Activated CD8-positive, alpha-beta T cell treated with anti-CD3 and anti-CD28 coated beads, Interleukin-2, amount 10 ng/mL, durations not matched to agents 7 days and 5 days (primary cell): ENCODE measurements at places on chromosomes 1 and 21. TPM values are rescaled to one million over a fixed set of nuclear protein-coding genes. Genes with fewer than 3 reads are reported as not detected.

DNA sequence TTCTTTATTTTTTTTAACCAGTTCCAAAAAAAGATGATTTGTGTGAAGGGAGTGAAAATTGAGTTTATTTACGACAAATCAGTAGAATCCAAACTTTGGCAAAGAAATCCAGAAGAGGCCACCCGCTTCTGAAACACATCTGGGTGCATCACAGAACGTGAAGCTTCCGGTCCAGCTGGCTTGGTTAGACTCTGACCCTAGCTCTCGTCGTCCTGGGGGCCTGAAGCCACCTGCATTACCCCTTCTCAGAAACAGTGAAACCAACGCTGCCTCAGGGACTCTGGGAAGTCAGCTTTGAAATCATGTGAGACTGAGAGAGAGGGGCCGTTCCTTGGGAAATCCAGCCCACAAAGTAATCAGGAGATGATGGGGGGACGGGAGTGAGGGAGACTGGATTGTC is 21.8 kb downstream of the AJAP1 start:
- no peaks in the 10 kb centered on the region for H3K4me1 ChIP-seq
- no peak overlapping the region for H3K27ac ChIP-seq
- no peaks in the 10 kb centered on the region for H3K36me3 ChIP-seq
- DNase-seq, result no peak
- H3K27me3 ChIP-seq, result no peaks in the 10 kb centered on the region

GRCh38 chr1:232900818-232901217 is 49.6 kb upstream of the NTPCR start:
- peaks cover 3% of the 10 kb centered on the region for H3K27me3 ChIP-seq
- no peak overlapping the region for H3K27ac ChIP-seq
- DNase-seq, result no peak
- H3K4me1 ChIP-seq, result peaks cover 22% of the 10 kb centered on the region
- no peaks in the 10 kb centered on the region for H3K36me3 ChIP-seq
- H3K4me3 ChIP-seq, result no peak overlapping the region

GRCh38 chr1:219299420-219299819 is 125.7 kb downstream of the LYPLAL1 start:
- no peak overlapping the region for H3K4me3 ChIP-seq
- H3K4me1 ChIP-seq, result no peaks in the 10 kb centered on the region
- no peak overlapping the region for H3K27ac ChIP-seq

DNA sequence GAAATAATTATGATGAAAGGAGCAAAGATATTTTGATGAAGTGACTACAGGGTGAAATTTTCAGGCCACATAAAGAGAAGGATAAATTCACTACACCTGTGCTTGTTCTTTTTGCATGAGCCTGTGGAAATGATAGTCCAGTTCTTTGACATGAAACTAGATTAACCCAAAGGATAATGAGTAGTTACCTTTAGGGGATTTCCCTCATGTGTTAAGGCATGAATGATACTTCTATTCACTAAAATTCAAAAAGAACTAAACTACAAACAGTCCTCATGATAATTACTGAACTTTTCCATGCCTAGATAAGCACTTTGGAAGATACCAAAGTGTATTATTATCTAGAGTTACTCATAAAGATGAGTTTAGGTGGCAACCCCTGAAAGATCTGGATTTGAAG is 244.3 kb downstream of the PTPRC start:
- no peak for DNase-seq
- no peak overlapping the region for H3K4me3 ChIP-seq
- H3K27ac ChIP-seq, result no peak overlapping the region
- no peaks in the 10 kb centered on the region for H3K27me3 ChIP-seq
- H3K4me1 ChIP-seq, result peaks cover 19% of the 10 kb centered on the region

GRCh38 chr21:38622081-38622826 is 124.0 kb upstream of the ERG start:
- no peak for DNase-seq
- no peak overlapping the region for H3K27ac ChIP-seq
- H3K27me3 ChIP-seq, result peaks cover 2% of the 10 kb centered on the region
- no peak overlapping the region for H3K4me3 ChIP-seq

GRCh38 chr1:103513711-103514110 is 11.8 kb upstream of the RNPC3 start:
- H3K27me3 ChIP-seq, result no peaks in the 10 kb centered on the region
- peaks cover 7% of the 10 kb centered on the region for H3K36me3 ChIP-seq
- no peak overlapping the region for H3K4me3 ChIP-seq
- no peak overlapping the region for H3K27ac ChIP-seq
- DNase-seq, result no peak

DNA sequence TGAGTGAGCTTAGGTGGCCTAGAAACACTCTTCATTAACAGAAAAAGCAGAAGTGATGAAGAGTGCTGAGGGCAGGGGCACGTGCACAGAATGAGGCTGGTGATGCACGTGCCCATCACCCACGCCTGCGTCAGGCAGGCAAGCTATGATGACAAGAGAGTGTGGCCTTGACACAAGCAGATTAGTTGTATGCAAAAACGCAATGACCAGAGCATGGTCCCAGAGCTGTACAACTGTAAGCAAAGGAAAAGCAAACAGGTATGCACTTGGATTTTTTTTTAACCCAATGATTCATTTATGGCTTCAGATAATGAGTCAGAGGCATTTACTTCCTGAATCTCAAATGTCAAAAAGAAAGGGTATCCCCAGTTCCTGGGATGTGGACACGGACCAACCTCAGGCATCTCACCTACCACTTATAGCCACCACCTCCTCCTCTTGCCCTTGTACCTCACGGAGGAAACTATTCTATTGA is 9.1 kb upstream of the TMEM61 start:
- H3K4me1 ChIP-seq, result peaks cover under 1% of the 10 kb centered on the region
- H3K4me3 ChIP-seq, result no peak overlapping the region
- no peaks in the 10 kb centered on the region for H3K36me3 ChIP-seq
- H3K27me3 ChIP-seq, result peaks cover 32% of the 10 kb centered on the region
- DNase-seq, result no peak

CD1B gene
- not detected for total RNA-seq

- no peak overlapping the region for H3K4me3 ChIP-seq
These were observed 55.6 kb downstream of the SLX9 start for GRCh38 chr21:44995343-44995941.

DNA sequence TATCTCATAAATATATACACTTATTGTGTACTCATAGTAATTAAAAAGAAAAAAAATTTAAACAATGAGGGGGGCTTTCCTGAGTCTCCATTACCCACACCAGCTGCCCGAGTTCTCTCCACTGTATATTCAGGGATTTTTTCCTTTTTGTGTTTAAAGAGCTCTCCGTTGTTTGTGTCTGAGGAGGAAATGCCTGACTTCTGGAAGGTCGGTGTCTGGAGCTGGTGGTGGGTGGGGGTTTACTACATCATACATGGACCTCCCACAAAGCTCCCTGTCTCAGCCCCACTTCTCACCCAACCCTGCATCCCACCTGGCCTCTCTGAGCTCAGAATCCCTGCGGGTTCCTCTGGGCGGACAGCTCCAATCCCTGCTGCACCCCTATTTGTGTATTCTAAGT is 64.1 kb upstream of the ETV3 start:
- H3K4me1 ChIP-seq, result no peaks in the 10 kb centered on the region
- H3K36me3 ChIP-seq, result no peaks in the 10 kb centered on the region

DNA sequence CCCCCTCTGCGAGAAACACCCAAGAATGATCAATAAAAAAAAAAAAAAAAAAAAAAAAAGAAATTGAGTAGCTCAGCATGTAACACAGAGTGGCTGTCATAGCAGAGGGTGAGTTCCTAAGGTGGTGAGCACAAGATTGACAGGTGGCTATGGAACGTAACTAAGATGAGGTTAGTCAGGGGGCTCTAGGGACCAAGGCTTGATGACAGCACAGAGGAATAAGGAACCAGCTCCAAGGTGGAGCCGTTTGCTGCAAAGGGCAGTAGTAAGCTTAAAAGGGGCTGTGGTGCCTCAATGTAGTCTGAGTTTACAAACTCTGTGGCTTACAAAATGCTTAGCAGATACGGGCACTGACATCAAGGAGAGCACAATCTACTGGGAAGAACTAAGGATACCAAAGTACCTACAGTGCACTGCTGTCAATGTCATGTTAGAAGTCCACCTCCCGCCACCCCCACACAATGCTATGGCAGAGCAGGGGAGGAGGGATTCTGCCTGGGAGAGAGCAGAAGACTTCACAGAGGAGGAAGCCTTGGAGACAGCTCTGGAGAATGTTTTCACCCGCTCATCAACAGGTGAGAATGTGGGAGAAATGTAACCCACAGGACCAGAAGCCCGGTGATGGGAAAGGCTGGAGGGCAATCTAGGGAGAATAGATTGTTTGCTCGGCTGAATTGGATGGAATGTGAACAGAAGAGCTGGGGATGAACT is 13.1 kb downstream of the IQGAP3 start:
- DNase-seq, result no peak
- H3K4me3 ChIP-seq, result no peak overlapping the region
- no peaks in the 10 kb centered on the region for H3K4me1 ChIP-seq
- no peak overlapping the region for H3K27ac ChIP-seq

- no peaks in the 10 kb centered on the region for H3K4me1 ChIP-seq
- H3K27ac ChIP-seq, result no peak overlapping the region
- H3K36me3 ChIP-seq, result peaks cover 40% of the 10 kb centered on the region
- H3K4me3 ChIP-seq, result no peak overlapping the region
- no peak for DNase-seq
These were observed 17.0 kb downstream of the TOR1AIP2 start for GRCh38 chr1:179860652-179861051.
